ENCODE measurements at places on chromosomes 6 and 20.

DNA sequence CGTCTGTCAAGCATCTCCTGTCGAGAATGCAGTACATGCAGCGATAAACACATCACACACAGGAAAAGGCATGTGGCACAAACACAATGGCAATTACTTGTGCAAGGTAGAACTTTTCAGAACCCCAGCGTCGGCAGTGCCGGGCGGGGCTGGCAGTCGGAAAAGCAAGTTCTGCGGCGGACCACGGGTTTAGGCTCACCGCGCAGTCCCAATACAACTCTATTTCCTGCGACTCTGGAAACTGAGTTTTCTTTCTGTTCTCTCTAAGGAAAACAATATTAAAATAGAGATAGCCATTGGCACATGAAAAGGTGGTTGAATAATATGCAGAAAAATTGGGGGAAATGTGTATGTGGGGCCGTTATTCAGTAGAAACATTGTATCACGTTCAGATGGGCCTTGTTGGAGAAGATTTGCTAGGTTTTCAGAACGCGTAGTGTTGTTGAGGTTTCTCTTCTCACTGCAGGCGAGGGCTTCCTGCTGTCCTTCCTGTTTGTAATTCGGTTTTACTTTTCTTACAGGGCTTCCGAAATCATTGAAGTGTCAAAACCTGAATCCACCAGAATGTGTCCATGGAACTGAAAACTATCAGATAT, 369.5 kb downstream of the THBS2 start:
- DNase-seq, result no peak

GRCh38 chr20:49281059-49281912, 3.4 kb upstream of the ZNFX1 start:
- no peak for DNase-seq

GRCh38 chr6:4345543-4345942, 210.2 kb upstream of the ECI2 start:
- DNase-seq, result no peak

DNA sequence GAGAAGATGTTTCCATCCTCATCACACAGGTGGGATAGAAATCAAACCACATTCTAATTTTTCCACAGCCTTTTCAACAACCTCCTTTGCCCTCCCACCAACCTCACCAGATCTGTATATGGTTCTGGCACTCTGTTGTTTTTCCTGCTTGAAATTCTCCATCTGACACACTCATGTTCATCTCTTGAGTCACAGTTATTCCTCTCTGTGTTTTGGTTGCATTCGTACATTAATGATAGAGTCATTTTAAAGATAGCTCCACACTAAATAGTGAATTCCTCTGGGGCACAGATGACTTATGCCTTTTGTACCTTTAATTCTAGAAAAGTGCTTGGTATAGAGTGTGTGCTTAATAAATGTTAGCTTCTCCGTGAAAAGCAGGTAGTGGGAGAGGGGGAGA, 1.4 kb upstream of the GCLC start:
- no peak for DNase-seq

DNA sequence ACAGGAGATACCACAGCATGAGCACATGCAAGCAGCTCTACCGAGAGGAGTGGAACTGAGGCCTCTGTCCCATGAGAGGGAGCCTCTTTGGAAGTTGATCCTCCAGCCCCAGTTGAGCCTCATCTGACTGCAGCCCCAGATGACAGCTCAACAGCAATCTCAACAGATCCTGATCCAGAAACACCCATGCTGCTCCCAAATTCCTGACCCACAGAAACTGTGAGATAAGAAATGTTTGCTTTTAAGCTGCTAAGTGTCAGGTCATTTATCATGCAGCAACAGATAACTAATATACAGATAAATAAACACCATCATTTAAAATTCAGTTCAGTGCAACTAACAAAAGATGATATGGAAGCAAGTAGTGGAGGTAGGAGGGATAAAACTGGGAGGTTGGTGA, 4.8 kb upstream of the ARFGEF2 start:
- no peak for DNase-seq

GRCh38 chr6:12608016-12608860, 108.3 kb upstream of the PHACTR1 start:
- no peak for DNase-seq

- no peak for DNase-seq
Measured at GRCh38 chr6:20840675-20841074, 306.4 kb downstream of the CDKAL1 start.

- no peak for DNase-seq
Measured at GRCh38 chr6:5956939-5957338, 49.8 kb downstream of the NRN1 start.

GRCh38 chr20:39032997-39033396, 70.9 kb downstream of the DHX35 start:
- DNase-seq, result no peak

- no peak for DNase-seq
Measured at GRCh38 chr6:148972481-148972880, 225.7 kb downstream of the UST start.

GRCh38 chr6:11429577-11429976, 108.0 kb upstream of the TMEM170B start:
- no peak for DNase-seq

DNA sequence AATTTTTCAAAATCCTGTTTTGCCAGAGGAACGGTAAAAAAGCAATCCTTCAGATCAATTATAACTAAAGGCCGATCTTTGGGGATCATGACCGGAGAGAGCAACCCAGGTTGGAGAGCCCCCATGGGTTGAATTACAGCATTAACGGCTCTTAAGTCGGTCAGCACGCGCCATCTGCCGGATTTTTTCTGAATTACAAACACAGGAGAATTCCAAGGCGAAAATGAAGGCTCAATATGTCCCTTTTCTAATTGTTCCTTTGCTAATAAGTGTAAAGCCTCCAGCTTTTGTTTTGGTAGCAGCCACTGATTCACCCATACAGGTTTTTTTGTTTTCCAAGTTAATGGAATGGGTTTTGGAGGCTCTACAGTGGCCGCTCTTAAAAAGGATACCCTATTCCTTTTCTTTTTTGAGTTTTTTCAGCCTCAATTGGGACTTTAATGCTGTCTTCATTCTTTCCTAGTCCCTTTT, 16.9 kb upstream of the PTCRA start:
- peak; percentile 42 for DNase-seq

- no peak for DNase-seq
Measured at GRCh38 chr6:106674541-106675229, 45.3 kb downstream of the QRSL1 start.

GRCh38 chr20:6524305-6524704, 243.2 kb upstream of the BMP2 start:
- DNase-seq, result no peak

DNA sequence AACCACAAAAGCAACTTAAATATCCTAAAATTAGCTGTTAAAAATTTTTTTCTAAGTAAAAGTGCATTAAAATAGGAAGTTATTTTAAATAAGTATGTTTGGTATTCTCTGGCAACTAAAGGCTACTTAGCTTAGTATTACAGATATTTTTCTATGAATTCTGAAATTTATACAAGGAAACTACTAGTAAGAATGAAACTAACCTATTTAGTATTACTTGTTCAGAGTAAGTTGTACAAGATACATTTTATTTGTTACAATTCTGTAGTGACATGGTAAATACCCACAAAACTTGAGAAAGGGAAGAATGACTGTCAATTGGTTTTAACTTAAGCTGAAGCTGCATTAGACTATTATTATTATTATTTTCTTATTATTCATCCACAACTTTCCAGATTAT, 6.5 kb downstream of the PHIP start:
- no peak for DNase-seq

DNA sequence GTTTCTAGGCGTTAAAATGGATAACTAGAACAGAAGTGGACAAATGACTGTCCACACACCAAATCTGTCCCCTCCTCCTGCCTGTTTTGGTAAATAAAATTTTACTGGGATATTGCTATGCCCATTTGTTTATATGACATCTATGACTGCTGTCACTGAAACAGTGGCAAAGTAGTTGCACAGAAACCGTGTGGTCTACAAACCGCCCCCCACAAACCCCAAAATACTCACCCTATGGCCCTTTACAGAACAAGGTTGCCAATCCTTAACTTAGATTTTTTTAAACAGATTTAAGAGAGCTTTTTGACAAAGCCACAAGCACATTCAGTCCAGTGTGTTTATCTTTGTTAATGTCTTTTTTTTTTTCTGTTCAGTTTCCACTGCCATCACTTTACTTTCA, 137.8 kb downstream of the MTFR2 start:
- DNase-seq, result no peak

- DNase-seq, result no peak
Measured at GRCh38 chr6:150310539-150310938, 58.3 kb upstream of the IYD start.

DNA sequence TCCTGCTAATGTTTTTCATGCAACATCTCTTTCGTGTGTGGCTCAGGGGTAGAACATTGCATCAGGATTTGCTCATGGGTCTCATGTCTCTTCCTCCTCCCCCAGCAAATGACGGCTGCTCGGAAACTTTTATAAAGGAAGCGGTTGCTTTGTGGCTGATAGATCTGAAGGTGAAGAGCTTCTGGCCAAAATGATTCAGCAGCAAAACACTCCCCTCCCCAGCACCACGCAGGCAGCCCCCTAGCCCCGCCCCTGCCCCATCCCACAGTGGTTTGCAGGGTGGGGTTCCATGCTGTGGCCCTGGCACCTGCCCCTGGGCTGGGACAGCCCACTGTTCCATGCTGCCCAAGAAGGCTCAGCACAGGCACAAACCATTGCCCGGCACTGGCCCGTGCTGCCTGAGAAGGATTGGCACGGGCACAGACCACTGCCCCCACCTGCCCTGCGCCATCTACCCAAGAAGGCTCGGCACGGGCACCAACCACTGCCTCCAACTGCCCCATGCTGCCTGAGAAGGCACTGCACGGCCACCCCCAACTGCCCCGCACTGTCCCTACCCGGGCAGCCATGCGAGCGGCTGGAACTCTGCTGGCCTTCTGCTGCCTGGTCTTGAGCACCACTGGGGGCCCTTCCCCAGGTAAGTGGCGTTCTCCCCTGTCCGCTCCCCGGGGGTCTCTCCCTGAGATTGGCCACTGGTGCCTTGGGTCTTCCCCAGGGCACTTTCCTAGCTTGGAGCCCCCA, at the start of gene CST7:
TSS of gene CST7 (plus strand) at position 331 of the 741 bp plus-strand sequence. CDS start at position 568, 237 bp downstream.
- peak; percentile 71 for DNase-seq

- DNase-seq, result no peak
Measured at GRCh38 chr6:79230149-79230548, 4.3 kb downstream of the HMGN3 start.

DNA sequence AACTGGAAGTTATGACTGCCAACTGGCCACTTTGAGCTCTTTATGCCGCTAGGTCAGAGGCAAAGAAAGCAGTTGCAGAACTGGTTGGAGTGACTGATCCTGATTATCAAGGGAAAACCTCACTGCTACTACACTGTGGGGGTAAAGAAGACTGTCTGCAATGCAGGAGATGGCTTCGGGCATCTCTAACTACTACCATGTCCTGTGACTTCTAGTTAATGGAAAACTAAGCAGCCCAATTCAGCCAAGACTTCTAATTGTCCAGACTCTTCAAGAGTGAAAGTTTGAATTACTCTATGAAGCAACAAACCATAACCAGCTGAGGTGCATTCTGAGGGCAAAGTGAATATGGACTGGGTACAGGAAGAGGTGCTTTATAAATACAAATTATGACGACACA, 773.6 kb upstream of the SLC35B3 start:
- no peak for DNase-seq

GRCh38 chr6:168368066-168368820, 48.7 kb upstream of the DACT2 start:
- DNase-seq, result no peak

DNA sequence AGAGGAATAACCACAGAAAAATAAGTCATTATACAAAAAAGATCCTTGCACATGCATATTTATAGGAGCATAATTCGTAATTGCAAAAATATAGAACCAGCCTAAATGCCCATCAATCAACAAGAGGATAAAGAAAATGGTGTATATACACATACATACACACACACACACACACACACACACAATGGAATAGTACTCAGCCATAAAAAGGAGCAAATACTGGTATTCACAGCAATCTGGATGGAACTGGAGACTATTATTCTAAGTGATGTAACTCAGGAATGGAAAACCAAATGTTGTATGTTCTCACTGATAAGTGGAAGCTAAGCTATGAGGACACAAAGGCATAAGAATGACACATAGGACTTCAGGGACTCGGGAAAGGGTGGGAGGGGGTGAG, 1.9 kb upstream of the KIAA1586 start:
- no peak for DNase-seq

GRCh38 chr6:139407718-139408222, 33.3 kb upstream of the CITED2 start:
- no peak for DNase-seq

DNA sequence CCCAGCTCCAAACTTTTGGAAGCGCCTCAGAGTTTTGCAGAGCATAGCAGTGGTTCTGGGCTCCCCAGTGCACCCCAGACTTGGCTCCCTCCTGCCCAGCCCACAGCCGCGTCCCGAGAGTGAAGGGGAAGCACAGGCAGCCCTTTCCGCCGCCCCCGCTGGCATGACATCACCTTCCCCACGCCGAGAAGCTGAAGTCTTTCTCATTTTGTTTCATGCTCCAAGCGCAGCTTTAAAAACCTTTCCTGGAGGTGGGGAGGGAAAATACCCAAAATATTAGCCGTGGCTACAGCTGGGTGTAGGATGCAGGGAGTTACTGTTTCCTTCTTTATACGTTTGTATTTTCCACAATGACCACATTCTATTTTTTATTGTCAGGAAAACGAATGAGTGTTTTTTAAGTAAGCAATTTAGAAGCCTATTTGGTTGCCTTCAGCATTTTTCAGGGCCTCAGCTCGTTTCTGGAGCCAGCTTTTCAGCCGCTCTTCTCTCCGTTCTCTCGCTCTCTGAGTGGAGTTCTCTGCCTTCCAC, 72.9 kb downstream of the SNX5 start:
- DNase-seq, result peak; percentile 14

DNA sequence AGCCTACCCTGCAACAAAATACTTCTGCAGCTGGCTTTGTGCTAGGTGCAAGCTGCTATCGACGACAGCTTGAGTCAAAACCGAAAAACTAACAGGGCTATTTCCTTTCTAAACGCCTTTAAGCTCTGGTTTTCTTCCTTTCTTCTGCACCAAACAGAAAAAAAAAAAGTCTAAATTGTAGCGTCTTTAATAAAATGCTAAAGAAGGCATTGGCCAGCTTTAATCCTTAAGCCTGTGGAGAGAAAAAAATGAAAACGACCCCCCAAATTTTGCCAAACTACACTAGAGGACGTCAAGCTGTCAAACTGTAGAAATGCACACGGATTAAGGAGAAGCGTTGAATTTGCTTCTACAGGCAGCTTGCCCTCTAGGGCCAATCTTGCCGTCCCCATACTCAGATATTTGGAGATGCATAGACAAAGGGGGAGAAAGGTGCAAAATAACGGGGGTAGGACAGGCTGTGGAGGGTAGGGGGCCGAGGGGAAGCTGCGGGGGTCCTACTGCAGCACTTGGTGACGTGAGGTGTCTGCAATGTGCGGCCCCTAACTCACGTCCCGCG, 1.4 kb upstream of the NRN1 start:
- no peak for DNase-seq

- DNase-seq, result no peak
Measured at GRCh38 chr20:37697314-37697713, 3.5 kb downstream of the CTNNBL1 start.

- no peak for DNase-seq
Measured at GRCh38 chr20:32157611-32158010, 48.1 kb downstream of the TM9SF4 start.
